NCI-H2029 treated with DMSO at 0.1 percent for 48 hours (cell line): ENCODE measurements at places on chromosomes 4 and X.

DNA sequence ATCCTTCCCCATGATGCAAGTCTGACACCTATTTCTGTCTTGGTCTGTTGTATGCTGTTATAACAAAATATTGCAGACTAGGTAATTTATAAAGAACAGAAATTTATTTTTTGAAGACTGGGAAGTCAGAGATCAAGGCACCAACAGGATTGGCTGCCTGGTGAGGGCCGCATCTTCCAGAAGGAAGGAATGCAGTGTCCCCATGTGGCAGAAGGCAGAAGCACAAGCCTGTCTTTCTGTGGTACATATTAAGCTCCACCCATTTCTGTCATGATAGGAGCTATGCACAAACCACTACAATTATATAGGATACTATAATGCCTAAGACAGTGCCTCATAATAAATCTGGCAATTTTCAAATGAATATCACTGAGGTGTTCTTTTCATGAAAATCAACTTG lies 502.3 kb upstream of the DIAPH2 start:
- no peak for DNase-seq

DNA sequence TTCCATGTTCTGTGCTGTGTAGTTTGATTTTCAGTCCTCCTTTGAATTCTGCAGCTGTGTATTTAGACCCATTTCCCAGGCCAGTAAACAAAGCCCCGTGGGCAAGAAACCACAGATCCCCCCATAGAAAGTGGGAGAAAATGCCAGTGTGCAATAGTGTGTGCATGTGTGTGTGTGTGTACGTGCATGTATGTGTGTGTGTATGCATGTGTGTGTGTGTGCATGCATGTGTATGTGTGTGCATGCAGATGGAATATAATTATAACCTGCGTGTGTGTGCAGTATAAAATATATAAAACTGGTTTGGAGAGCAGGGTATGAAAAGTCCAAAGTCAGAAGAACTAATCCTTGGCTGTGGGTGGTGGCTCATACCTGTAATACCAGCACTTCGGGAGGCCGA lies 5.2 kb upstream of the CD99 start:
- no peak for DNase-seq

GRCh38 chr4:181538431-181538830 lies 704.8 kb upstream of the TENM3 start:
- DNase-seq: no peak

DNA sequence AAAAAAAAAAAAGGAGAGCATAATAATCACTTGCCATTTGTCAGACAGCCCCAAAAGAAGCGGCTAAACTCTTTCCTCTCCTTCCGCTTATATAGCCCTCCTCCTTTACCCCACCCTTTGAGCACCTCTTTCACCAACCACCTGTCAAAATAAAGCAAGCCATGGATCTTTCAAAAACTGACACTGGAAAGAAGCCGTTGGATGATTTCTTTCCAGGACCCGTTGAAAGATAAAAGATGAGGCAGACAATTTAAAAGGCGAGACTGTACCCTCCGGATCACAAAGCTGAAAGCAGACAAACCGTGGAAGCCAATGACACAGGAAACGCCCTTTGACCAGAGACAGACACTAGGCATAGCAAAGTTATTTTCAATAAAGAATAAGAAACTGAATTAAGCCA lies 22.6 kb downstream of the GPC4 start:
- DNase-seq: no peak

- no peak for DNase-seq
These were observed 480.8 kb upstream of the INTU start for GRCh38 chr4:127151941-127152340.
